CD8-positive, alpha-beta T cell (primary cell): ENCODE measurements at places on chromosomes 6 and 20.

DNA sequence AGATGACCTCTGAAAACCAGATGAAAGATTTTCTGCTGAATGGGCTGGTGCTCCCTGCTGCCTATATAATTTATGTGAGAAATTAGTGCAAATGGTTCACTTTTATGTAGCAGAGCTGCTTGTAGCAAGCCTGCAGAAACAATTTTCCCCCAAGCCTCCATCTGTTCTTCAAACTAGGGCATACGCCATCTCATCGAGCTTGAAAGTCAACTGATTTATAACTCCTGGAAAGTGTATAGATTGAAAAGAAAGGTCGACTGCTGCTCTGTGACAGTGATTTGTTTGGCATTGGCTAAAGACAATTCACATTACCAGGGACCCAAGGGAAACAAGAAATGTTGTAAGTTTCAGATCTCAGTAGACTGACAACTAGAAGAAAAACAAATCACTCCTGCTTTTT is 93.3 kb downstream of the PACRG start:
- no peak for DNase-seq

- peak; percentile 31 for DNase-seq
Observed at GRCh38 chr20:62804627-62805154, at the start of gene OGFR. OGFR (plus strand) TSS chr20:62804835; CDS start chr20:62804860, 25 bp downstream.

DNA sequence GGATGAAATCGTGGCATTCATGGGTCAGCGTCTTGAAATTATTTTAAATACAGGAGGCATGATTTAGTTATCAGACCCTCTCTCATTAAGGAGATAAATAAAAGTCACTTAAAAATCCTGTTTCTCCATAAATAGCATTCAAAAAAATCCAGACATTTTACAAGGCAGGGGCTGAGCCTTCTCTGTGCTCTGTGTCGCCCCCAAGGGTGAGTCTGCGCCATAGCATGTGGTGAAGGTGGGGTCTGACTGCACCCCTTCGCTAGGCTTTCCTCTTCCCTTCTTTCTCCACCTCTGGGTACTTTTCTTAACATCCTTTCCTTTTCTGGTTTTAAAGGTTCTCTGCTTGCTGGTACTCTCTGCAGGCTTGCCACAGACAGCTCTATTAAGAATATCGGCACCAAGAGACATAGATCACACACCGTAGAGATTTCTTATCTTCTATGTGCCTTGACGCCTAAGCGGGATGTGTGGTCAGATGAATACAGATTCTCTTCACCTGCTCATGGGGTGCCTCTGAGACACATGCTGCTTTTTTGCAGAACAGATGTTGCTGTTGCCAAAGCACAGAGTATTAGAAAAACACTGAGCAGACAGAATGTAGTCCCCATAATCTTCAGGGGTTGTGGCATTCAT is 20.1 kb upstream of the FAM209A start:
- DNase-seq = no peak

DNA sequence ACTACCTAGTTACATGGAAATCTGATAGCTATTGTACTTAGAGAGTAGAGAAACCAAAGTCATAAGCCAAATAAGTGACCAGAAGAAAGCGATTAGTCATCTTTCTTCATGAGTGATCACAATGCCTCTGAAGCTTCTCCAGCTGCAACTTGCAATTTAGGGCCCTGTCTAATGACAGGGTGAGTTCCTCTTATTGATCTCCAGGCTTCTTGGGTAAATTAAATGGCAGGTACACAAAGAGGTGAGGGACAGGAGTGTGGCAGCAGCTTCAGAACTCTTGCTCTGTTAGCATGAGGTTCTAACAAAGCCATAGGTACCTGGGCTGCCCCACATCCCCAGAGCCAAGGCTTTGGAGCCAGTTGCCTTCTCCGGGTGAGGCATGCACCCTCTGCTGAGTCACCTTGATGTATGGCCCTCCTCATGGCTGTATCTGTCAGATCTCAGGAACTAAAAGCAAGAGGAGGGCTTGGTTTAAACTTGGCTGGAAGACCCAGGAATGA is 60.8 kb downstream of the PRDM1 start:
- no peak for DNase-seq

- no peak for DNase-seq
Observed at GRCh38 chr6:78489874-78490273, 377.5 kb upstream of the IRAK1BP1 start.

DNA sequence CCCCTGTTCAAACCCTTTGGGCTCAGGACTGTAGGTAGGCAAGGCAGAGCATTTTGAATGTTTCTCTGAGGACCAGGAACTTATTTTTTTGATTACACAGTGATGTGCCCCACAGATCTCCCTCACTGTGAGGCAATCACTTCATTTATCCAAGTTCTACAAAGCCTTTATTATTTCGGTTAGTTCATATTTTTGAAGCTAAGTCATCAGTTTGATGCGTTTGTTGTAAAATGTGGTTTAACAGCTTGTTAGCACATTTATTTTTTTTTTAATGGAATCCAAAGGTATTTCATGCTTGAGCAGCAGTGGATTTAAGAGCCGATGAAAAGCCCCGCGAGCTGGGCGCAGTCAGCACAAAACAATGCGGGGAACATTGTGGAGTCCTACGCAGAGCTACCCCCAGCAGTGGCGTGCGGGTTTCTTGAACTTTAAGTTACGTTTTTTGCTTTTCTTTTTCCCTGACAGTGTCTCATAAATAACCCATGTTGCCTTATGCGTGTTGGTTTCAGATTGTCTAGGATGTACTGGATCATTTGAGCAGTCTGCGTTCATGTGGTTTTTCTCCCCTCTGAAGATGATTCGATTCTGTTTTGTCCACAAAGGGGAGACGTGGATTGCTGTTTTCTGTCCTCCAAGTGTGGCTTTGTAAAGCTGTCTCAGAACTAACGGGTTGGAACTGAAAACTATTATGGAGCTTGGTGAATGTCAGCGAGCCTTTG is 233.6 kb upstream of the BMP2 start:
- no peak for DNase-seq

DNA sequence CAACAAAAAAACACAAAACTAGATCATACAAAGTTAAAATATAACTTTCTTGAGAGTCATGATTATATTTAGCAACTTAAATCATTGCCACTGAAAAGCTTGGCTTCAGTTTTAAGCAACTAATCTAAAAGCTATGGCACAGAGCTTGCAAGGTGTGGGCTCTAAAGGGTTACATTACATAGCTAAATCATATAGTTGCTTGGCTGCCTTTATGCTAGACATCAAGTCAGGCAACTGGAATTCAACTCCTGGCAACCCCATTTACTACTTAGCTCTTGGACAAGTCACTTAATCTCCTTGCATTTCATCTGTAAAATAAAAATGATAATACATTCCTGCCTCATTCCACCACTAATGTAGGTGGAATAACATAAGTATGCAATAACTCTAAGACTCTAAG is 40.9 kb upstream of the GCM1 start:
- DNase-seq = no peak

DNA sequence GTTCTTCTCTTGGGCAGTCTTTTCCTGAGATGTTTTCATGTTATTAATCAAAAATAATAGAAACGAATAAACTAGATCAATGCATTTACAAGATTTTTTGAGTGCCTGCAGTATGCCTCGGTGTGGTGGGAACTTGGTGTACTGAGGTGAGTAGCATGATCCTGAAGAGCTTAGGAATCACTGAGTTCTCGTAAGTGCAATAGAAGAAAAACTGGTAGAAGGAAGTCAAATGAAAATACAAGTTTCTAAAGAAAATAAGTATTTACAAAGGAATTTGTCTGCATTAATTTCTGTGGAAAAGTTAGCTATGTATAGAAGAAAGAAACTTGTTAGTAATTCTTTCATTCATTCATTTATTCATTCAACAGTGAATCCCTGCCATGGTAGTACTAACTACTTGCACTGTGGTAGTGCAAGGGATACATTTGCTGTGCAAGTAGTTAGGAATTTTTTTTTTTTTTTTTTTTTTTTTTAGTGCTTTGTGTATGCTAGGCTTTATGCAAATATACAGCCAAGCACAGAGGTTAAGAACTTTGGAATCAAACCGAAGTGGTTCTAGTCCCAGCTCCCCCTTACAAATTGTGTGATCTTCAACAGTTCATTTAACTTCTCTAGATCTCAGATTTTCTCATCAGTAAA is 13.9 kb downstream of the NT5E start:
- no peak for DNase-seq

- DNase-seq = no peak
Observed at GRCh38 chr6:39388606-39389483, 66.3 kb upstream of the KCNK16 start.

DNA sequence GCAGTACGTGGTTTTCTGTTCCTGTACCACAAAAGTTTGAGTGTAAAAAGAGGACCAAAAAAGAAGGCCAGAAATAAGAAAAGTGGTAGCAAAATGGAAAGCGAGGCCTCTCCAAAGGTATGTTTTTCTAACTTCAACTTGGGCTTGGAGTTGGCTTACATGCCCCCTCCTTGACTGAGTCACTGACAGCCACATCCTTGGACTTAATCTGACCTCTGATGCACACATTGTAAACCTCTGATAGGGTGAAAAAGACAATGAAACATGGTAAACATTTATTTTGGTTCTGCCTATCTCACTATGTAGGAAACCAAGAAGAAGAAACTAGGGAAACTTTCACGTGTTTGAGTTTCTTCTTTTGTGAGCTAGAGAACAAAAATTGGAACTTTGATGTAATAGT is 503.2 kb upstream of the ID4 start:
- DNase-seq = no peak

DNA sequence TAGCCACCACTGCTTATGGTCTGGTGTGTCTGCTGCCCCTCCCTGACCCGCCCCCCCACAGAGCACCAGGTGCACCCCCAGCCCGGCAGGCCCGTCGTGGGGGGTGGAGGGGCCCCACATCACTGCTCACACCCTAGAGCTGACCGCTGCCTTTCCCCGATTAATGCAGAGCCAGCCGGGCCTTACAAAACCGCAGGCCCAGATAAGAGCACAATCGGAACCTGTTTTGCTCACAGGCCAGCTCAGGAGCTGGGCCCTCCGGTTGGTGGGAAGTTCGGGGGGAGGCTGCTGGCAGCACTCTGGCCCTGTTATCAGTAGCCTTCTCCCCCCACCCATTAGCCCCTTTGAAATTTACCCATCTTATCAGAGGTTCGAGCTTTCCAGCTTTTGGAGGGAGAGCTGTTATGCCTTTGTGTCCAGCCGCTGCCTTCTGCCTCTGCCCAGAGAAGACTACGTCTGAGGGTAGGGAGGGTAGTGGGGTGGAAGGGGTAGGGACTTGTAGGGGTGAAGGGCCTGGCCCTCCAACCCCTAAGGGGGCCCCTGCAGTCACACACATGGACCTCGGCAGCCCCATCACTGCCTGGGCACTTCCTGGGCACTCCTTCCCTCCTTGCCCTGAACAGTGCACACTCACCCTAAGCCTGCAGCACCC is 6.9 kb upstream of the SPDEF start:
- DNase-seq = no peak

DNA sequence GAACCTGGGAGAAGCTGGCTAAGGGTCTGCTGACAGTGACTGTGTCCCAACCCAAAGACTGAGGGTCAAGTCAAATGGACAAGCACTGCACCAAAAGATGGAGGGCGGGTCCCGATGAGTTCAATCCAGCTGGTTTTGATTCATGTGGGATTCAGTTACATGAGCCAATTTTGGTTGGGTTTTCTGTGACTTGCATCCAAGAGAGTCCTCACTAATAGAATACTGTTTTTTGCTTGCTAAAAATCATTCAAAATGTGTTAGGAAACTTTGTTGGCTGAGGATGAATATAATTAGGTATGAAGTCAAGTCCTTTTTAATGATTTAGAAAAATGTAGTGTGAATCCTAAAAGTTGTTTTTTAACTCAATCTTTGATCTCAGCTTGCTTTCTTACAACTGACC is 323.8 kb upstream of the NOX3 start:
- DNase-seq = no peak

DNA sequence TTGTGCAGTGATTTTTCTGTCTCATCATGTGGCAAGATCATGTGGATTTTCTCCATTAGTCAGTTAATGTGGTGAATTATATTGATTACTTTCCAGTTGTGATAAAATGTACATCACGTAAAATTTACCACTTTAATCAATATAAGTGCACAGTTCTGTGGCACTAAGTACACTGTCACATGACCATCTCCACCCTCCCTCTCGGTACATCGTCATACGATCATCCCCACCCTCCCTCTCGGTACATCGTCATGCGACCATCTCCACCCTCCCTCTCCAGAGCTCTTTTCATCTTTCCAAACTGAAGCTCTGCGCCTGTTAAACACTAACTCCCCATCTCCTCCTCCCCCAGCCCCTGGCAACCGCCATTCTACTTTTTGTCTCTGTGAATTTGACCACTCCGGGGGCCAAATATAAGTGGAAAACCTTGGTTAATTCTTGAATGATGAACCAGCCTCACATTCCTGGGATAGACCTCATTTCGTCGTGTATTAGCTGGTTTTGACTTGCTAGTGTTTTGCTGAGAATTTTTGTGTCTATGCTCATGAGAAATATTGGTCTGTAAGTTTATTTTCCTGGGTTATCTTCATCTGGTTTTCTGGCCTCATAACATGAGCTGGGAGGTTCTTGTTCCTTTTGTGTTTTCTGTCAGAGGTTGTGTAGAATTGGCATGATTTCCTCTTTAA is 10.8 kb downstream of the NTSR1 start:
- no peak for DNase-seq

DNA sequence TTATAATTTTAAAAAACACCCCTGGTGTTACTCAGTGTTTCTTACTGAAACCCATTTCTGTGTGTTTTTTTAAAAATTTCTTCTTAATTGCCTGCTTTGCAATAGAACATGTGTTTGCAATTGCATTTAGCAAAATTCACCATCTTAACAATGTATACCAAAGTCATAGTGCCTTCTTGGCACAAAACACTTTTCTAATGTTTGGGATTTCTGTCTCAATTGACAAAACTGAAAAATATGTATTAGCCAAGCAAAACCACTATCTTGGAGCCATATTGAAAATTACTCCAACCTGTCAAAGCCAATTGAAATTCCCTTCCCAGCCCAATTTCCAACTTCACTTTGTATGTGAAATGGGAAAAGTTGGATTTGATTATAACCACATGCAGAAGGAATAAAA is 88.4 kb upstream of the RSPO3 start:
- no peak for DNase-seq

- no peak for DNase-seq
Observed at GRCh38 chr20:10306440-10307358, 88.1 kb downstream of the SNAP25 start.

- no peak for DNase-seq
Observed at GRCh38 chr6:57207141-57207540, 15.0 kb downstream of the RAB23 start.

DNA sequence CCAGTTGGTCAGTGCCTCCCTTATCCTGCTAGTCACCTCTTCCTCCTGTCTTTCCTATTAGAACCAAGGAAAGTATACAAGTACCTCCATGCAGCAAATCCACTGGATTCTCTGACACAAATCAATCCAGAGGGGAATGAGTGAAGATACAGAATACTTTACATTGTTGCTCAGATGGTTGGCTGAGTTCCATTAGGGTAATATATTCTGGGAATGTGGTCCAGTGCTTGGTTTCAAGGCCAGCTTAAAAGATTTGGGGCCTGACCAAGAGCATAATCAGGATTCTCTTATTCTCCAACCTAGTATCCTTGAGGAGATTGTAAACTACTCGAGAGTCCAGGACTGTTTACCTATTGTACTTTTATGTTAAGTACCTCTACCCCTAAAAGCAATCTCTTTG is 23.0 kb downstream of the CARMIL1 start:
- DNase-seq = no peak

- DNase-seq = no peak
Observed at GRCh38 chr6:35216851-35217811, 3.4 kb downstream of the SCUBE3 start.

GRCh38 chr6:128438393-128438792 is 82.0 kb downstream of the PTPRK start:
- DNase-seq = no peak
